ENCODE measurements at places on chromosomes 2 and 18. TPM values are rescaled to one million over a fixed set of nuclear protein-coding genes. Genes with fewer than 3 reads are reported as not detected.

DNA sequence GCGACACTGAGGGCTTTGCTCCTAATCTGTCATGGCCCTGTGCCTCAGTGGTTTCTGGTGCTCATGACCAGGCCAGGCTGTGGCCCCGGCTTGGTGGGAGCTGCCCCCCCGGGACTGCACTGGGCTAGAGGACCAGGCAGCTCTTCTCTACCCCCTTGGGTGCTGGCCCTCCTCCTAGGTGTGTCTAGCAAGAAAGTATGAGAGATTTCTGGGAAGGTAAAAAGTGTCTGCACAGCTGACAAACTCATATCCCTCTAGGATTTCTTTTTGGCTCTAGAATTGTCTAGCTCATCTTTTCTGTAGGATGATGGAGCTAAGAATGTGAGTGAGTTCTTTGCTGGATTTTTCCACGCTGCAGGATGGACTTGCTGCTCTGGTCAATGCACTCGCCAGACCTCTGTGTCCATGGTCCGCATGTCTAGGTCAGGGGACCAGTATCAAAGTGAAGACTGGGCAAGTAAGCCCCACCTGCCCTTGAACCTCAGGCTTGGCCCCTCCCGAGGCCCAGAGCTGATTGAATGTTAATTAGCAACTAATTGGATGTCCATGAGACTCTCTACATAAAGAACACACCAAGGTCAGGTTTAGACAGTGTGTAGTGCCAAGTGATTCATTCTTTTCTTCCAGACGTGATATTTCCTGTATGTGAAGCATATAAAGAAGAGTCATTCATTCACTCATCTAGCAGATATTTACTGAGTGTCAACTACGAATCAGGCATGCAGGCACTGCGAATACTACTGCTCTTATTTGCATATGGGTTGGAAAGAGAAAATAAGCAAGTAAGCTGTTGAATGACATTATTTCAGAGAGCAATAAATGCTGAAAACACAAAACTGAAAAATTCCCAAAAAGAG lies 15.6 kb upstream of the PSD4 start:
- DNase-seq = peak; percentile 17

DNA sequence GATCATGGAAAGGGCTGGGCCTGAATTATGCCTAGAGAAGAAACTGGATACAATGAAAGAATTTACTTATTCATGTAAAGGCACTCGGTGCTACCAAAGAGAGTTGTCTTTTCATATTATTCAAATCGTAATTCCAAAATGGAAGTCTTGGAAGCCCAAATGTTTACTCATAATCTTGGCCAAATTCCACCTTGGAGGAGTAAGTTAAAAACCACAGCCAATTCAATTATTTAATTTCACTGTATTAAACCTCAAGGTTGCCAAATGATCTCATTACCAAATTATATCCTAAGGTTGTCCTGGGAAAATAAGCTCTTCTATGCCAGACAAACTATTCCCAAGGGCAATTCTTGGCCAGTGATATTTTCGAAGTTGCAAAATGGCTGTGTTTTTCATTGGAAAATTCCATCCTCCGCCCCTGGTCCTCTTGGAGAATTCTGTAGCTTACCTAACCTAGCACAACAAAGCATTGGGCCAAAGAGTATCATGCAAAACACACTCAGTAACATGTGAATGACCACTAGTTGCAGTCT lies 11.1 kb upstream of the VPS4B start:
- DNase-seq = no peak

- DNase-seq = no peak
Observed at GRCh38 chr18:55002261-55002660, 43.0 kb upstream of the CCDC68 start.

DNA sequence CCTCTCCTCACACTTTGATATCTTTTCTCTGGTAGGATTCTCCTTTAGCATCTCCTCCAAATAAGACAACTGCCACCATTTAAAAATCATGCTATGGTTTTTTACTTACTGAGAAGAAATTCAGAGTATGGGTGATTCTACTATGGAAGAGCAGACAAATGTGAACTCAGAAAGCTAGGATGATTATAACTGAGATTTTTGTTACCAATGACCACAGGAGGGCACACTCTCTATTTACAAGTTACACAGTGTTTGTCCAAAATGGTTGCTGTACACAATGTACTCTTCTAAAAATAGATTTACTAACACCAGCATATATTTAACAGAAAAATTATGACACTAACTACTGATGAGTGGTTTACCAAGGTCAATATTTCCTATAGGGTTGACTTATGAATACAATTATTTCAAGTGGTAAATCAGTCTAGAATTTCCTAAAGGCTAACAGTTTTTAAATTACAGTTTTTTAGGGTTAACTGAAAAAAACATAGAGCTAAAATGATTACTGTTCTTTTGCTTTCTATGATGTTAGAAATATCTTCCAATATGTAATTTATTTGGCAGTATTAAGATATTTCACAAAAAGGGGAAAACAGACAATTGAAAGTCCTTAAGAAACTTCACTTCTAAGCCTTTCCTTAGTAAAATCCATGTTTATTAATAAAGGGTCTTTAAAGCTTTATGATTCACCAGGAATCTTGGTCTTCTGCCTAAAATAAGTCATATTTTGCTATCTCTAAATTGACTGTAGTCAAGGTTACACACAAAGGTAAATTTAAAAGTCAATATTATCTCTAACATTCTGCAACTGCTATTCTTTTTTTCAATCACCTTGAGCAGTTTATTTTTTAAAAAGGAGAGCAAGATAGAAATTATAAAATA lies 57.2 kb downstream of the MAP4K3 start:
- no peak for DNase-seq

DNA sequence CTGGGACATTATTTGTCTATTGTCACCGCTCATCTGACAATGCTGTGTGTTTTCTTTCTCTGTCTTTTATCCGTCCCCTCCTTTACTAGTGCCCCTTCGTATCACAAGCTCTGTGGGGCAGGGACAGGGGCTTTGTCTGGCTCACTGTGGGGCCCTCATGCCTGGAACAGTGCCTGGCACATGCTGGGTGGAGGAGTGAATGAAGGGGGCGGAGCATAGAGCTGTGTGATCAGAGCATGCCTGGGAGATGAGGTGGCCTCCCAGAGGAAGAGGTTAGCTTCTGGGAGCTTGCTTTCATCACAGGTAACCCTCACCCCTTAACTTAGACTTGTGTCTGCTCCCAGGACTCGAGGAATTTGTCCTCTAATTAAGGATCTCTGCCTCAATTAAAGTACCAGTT lies 16.4 kb downstream of the MTCL1 start:
- DNase-seq = peak; percentile 37

- no peak for DNase-seq
Observed at GRCh38 chr2:95386031-95386430, 16.5 kb upstream of the FAHD2A start.

DNA sequence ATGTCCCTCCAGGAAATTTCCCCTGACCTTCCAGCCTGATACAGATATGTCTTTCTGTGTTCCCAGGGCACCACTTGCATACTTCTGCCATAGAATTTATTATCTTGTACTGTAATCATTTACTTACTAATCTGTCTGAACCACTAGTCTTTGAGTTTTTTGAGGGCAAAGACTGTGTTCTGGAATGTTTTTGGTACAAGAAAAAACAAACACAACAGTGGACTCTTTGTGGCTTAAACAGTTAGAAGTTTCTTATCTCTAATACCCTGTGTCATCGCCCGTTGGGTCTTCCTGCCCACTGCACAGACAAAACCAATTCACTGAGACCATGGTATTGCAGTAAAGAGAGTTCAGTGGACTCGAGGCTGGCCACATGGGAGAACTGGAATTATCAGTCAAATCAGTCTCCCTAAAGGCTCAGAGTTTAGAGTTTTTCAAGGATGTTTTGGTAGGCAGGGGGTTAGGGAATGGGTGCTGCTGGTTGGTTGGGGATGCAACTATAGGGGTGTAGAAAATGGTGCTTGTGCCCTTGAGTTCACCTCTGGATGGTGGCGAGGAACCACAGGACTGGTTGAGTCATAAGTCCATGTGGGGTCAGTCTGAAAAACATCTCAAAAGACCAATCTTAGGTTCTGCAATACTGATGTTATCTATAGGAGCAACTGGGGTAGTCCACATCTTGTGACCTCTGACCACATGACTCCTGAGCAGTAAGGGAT lies 20.3 kb downstream of the RALB start:
- DNase-seq = no peak

DNA sequence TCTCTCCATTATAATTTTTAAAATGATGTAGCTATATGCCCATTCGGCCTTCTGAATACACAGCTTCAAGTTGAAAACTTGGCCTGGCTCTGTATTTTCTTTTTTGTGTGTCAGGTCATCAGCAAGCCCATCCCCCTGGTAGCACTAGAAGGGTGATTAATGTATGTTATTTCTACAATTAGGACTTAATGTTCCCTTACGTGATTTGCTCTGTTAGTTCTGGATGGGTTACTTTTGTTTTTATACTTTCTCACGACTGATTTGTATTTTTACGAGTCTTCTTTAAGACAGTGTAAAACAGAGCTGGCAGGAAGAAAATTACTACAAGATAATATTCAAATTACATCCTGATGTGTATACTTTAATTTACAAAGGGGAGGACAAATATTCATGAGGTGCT lies 88.4 kb upstream of the RGPD4 start:
- no peak for DNase-seq

DNA sequence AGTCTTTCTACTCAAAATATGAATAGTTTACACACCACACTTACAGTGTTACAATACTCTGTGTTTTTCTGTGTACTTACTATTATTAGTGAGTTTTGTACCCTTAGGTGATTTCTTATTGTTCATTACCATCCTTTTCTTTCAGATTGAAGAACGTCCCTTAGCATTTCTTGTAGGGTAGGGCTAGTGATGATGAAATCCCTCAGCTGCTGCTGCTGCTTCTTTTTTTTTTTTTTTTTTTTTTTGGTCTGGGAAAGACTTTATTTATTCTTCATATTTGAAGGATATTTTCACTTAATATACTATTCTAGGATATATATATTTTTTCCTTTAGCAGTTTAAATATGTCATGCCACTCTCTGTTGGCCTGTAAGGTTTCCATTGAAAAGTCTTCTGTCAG lies 29.0 kb upstream of the SERPINB2 start:
- DNase-seq = no peak

- DNase-seq = no peak
Observed at GRCh38 chr2:154198866-154199265, 327.1 kb downstream of the GALNT13 start.

GRCh38 chr2:203900253-203900652 lies 32.7 kb downstream of the CTLA4 start:
- DNase-seq = peak; percentile 22

GRCh38 chr2:207434899-207435465 lies 94.8 kb upstream of the CREB1 start:
- peak; percentile 50 for DNase-seq

GRCh38 chr2:60868589-60869273 lies 12.6 kb upstream of the REL start:
- no peak for DNase-seq

DNA sequence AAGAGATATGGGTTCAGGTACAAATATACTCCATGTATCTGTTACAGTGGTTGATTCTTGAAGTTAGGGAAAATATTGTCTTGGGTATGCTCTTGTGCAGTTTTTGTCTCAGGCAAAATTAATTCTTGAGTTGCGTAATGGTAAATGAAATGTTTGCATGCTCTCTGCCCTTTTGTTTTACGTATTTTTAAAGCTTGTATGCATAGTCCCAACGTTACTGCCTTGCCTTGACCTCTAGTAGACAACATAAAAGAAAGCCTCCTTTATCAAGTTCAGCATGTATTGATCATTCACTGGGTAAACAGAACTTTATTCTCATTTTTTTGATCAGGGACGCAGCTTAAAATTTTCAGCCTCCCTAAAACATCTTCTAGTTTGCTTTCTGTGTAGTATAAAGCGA lies 283.1 kb downstream of the THSD7B start:
- no peak for DNase-seq

GRCh38 chr2:179104736-179105135 lies 54.8 kb upstream of the CCDC141 start:
- peak; percentile 25 for DNase-seq

GRCh38 chr2:98028931-98029717 lies 33.4 kb upstream of the TMEM131 start:
- DNase-seq = no peak

Gene PRSS56
- not detected for total RNA-seq

Gene PLCD4
- 1.2 TPM for total RNA-seq

Gene FIGN
- total RNA-seq = 0.16 TPM

Gene KLHL14
- total RNA-seq = not detected

Gene CCDC68
- total RNA-seq = 1.5 TPM

Gene HOXD12
- not detected for total RNA-seq

All from MG63 (cell line).